ENCODE measurements at places on chromosomes 1 and 21. TPM values are rescaled to one million over a fixed set of nuclear protein-coding genes. Genes with fewer than 3 reads are reported as not detected.

- no peak overlapping the region for H3K27ac ChIP-seq
- no peak overlapping the region for H3K4me3 ChIP-seq
- H3K36me3 ChIP-seq: no peaks in the 10 kb centered on the region
- H3K4me1 ChIP-seq: no peaks in the 10 kb centered on the region
These were observed 856 bp downstream of the OR6K3 start for GRCh38 chr1:158719664-158720063.

DNA sequence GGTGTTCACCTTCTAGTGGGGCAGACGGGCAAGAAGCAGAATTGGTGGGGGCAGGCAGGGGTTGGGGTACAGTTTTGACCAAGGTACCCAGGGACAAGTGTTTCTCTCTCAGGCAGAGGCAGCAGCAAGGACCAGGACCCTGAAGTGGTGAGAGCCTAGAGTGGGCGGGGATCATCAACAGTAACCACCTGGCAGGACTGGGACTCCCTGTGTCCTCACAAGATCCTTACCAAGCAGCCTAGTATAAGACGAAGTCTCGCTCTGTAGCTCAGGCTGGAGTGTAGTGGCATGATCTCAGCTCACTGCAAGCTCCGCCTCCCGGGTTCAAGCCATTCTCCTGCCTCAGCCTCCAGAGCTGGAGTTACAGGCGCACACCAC, 3.2 kb upstream of the NADK start:
- no peak overlapping the region for H3K4me3 ChIP-seq
- H3K27me3 ChIP-seq: no peaks in the 10 kb centered on the region
- H3K27ac ChIP-seq: peak overlapping the region; percentile 80
- DNase-seq: no peak

IL10 gene
- total RNA-seq: 2.7 TPM

- no peak for DNase-seq
- H3K4me3 ChIP-seq: no peak overlapping the region
- H3K27me3 ChIP-seq: no peaks in the 10 kb centered on the region
- H3K4me1 ChIP-seq: peaks cover 14% of the 10 kb centered on the region
These were observed 23.9 kb downstream of the RNF2 start for GRCh38 chr1:185069202-185069772.

All from vagina (tissue), 2 donors.